ENCODE measurements at places on chromosomes 3 and 15.

DNA sequence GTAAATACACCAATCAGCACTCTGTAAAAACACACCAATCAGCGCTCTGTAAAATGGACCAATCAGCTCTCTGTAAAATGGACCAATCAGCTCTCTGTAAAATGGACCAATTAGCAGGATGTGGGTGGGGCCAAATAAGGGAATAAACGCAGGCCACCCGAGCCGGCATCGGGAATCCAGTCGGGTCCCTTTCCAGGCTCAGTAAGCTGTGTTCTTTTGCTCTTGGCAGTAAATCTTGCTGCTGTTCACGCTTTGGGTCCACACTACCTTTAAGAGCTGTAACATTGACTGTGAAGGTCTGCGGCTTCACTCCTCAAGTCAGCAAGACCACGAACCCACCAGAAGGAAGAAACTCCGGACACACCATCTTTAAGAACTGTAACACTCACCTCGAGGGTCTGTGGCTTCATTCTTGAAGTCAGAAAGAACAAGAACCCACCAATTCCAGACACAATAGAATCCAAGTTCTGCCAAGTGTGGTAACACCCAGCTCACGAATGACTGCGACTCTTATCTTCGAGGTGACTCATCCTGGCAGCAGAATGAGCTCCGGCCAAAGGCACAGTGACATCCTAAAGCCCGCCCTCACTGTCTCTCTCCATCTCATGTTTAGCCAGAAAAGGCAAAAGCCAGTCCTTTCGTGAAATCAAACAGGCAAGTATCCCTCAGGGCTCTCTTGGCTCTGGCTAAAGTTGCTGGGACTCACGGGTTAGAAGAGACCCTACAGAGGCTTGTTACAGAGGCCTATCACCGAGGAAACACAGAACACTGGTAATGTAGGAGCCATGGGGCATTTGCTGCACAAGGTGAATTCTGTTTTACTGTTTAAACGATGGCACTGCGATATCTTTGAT is 155.2 kb downstream of the FAM43A start:
- DNase-seq = no peak

GRCh38 chr3:135033737-135034136 is 238.7 kb downstream of the EPHB1 start:
- no peak for DNase-seq

GRCh38 chr3:103918336-103918735 is 1448.4 kb upstream of the ALCAM start:
- DNase-seq = no peak

DNA sequence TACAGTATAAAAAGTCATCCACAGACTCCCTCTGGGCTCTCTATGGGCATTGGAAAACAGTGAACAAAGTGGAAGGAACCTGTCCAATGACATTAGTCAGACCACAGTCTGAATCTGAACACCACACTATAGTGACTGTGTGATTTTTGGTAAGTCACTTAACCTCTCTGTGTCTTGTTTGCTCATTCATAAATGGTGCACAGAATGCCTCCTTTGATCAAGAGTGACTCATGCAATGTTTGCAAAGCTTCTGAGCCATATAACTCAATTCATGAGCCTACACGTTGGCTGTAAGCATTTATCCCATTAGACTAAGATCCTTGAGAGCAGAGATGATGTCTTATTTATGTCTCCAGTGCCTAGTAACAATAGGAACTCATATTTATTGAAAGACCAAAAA is 46.7 kb downstream of the SV2B start:
- DNase-seq = no peak

DNA sequence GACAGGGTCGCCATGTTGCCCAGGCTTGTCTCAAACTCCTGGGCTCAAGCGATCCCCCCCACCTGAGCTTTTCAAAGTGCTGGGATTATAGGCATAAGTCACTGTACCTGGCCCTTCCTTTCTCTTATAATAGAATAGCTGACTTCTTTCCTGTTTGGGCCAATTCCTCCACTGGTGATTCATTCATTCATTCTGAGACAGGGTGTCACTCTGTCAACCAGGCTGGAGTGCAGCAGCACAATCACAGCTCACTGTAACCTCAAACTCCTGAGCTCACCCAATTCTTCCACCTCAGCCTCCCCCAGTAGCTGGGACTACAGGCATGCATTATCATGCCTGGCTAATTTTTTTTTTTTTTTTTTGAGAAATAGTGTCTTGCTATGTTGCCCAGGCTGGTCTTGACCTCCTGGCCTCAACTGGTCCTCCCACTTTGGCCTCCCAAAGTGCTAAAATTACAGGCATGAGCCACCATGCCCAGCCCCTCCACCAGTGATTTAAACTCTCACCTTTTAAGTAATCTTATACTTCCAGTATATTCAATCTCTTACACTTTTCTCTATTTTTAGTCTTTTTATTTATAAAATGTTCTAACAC is 20.9 kb downstream of the GNB4 start:
- DNase-seq = no peak

GRCh38 chr15:26729030-26729429 is 43.8 kb downstream of the GABRB3 start:
- no peak for DNase-seq

DNA sequence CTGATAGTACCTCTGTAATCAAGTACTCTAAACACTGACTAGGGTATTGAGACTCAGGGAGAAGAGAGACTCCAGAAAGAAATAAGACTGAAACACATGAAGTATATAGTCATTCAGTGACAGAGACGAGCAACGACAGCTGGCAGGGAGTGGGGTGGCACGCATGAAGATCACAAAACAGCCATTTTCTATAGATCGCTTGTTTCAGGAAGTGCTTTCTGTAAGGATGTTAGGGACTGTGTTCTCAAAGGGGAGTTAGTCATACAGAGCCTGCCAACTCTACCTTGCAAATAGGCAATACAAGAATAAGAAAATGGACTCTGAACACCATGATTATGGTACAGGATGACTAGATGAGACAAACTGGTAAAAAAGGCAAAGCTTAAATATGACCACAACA is 139.5 kb downstream of the TBL1XR1 start:
- DNase-seq = no peak

GRCh38 chr3:9552252-9552999 is 1.2 kb downstream of the LHFPL4 start:
- DNase-seq = peak; percentile 88

- no peak for DNase-seq
Measured at GRCh38 chr3:120352017-120352416, 2.9 kb upstream of the LRRC58 start.

DNA sequence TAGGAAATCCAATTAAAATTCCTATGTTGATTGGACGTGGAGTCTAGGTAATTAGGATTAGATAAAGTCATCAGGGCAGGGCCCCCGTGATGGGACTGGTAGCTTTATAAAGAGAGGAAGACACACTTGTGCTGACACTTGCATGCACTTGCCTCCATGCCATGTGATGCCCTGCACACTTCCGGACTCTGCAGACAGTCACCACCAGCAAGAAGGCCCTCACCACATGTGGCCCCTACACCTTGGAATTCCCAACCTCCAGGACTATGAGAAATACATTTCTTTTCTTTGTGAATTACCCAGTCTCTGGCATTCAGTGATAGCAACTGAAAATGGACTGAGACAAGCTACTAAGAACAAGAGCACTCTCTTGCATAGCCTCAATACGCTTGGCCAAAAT is 90.6 kb downstream of the CRYGS start:
- no peak for DNase-seq

Measured in D341Med (cell line).